ENCODE measurements at places on chromosomes 6 and 20. TPM values are rescaled to one million over a fixed set of nuclear protein-coding genes. Genes with fewer than 3 reads are reported as not detected.

Gene C6orf118
- total RNA-seq, result not detected

Gene CAP2
- 17.9 TPM for total RNA-seq

Gene ATRN
- total RNA-seq, result 93.8 TPM

Gene MUC22
- not detected for total RNA-seq
